H9 (cell line): ENCODE measurements at places on chromosomes 6 and 20. TPM values are rescaled to one million over a fixed set of nuclear protein-coding genes. Genes with fewer than 3 reads are reported as not detected.

- no peak for DNase-seq
These were observed 573.6 kb downstream of the MMUT start for GRCh38 chr6:48889429-48889828.

- DNase-seq, result no peak
These were observed 12.4 kb downstream of the KATNA1 start for GRCh38 chr6:149636124-149636523.

- DNase-seq, result no peak
These were observed 350.8 kb downstream of the QKI start for GRCh38 chr6:163765335-163765734.

DNA sequence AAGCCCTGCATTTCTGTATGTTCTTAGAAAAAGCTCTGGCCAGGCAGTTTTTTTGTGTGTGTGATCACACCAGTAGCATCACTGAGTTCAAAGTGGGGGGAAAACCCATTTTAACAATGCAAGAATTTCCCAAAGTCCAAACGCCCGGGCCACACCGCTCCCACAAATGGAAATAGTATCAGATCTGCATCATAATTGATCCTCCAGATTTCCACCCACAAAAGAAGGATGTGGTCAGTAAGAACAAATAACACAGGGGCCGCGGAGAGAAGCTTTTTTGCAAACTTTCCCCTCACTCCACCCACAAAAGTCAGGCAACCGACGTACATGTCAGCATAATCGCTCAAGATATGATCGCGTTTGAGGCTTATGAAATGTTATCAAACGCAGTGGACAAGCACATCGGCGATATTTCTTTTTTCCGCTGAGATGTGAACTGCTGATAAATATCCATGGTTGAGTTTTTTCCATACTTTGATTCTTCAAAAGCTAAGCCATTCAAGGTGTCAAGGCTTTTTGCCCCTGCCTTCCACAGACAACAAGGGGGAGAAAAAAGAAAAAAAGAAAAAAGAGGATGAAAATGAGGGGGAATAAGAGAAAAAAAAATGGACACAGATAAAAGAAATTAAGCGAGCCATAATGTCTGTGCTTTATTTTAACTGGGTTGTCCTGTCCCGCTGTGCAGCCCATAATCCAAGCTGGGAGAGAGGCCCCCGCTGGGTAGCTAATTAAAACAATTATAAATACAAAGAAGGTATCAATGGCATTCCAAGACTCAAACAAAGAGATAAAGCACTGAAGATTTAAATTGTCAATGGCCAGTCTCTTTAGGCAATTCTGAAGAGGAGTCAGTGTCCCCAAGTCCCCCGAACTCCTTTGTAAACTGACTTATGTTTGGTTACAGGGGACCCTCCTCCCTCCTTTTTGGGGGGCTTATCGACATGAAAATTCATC, 143.5 kb downstream of the ZFP64 start:
- DNase-seq, result peak; percentile 53

GRCh38 chr6:80832337-80832736, 725.9 kb downstream of the BCKDHB start:
- DNase-seq, result no peak

DNA sequence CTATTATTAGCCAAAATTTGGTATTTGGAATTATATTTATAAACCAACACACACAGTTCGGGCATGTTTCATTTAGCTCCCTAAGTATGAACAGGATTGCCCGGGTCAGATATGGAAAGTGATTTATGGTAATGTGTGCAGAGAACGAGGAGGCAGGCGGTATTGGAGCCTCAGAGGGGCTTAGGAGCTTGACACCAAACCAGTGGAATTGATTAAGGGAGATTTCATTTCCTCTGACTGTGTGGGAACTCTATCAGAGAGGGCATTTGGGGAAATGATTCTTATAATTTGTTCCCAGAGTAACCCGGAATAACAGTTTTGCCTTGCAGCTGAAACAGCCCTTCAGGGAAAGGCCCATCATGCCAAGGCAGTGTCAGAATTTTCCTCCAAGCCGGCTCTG, 115.1 kb upstream of the SPTLC3 start:
- no peak for DNase-seq

GRCh38 chr6:78578430-78578829, 288.9 kb upstream of the IRAK1BP1 start:
- DNase-seq, result no peak

DNA sequence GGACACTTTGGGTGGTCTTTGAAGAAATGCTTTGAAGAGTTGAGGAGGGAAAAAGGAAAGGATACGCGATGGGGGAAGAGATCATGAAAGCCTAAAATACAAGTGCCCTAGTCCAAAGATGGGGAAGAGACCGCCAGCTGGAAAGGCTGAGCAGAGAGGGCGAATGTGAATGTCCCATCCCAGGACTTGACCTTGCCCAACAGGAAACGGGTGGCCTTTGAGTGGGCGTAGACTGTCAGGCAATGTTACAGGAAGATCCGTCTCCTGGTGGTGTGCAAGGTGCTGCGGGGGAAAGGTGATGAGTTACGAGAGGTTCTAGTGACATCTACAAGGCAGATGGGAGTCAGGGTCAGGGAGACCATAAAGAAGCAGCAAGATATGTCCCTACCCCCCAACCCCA, 55.0 kb upstream of the TBXT start:
- DNase-seq, result no peak

GRCh38 chr6:45500924-45501816, 123.4 kb upstream of the SUPT3H start:
- DNase-seq, result peak; percentile 75

GRCh38 chr6:133613211-133613610, 275.7 kb upstream of the TCF21 start:
- no peak for DNase-seq

GRCh38 chr6:79605061-79605460, 26.1 kb upstream of the SH3BGRL2 start:
- DNase-seq, result no peak

DNA sequence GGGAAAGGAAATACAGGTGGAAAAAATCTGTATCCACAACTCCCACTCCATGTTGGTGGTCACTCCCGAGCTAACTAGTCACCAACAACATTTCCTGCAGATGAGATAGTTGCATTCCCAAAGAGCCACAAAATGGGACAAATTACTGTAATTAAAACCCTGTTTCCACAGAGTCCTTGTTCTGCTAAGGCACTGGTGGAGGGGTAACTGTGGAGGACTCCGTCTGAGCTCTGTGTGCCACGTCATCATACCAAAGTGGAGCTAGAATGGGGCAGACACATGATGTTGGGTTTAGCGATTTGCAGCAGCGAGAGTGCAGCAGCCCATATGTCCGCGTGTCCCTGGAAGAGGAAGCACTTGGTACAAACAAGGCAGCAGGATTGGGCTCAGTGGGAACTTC, 172.5 kb upstream of the KCNK16 start:
- DNase-seq, result no peak

GRCh38 chr6:161091972-161092701, 100.6 kb downstream of the MAP3K4 start:
- DNase-seq, result no peak

- no peak for DNase-seq
These were observed 164.0 kb upstream of the RUNX2 start for GRCh38 chr6:45163952-45164766.

DNA sequence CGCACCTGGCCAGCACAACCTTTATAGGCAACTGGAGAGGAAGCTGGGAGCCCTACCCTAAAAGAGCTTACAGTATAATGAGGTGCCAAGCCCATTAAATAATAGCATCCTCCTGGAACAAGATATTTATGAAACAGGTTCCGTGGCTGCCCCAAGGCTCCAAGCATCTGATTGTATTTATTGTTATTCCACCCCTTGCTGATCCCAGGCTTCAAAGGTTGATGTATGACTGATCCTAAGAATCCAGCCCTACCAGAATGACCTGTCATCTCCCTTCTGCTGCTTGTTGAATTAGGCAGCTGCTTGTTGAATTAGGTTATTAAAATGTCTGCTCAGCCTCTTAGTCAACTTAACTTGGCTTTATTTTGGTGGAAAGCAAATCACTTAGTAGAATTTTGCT, 35.2 kb upstream of the SASH1 start:
- DNase-seq, result no peak

- DNase-seq, result no peak
These were observed 10.5 kb upstream of the TXNDC5 start for GRCh38 chr6:7921046-7921445.

DNA sequence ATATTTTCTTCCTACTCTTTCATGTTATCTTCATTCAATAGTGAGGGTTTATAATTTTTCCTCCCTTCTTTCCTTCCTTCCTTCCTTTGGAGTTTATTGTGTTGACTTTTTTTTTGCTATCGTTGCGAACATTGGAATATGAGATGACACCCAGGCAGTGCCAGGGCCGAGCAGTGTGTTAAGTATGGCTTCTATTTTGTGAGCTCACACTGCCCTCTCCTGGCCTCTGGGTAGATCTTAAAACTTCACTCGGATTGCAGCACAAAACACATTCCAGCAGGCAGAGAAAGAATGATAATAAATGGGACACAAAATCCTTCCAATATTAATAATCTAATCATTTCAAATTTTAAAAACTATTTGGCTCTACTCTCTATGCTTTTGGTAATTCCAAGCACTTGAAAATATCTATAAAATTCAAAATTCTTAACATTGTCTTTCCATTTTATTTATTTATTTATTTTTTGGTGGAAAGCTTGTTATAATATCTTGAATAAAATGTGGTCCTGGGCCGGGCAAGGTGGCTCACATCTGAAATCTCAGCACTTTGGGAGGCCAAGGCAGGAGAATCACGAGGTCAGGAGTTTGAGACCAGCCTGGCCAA, 147.4 kb upstream of the OLIG3 start:
- peak; percentile 63 for DNase-seq

GRCh38 chr6:106569428-106569827, 59.9 kb downstream of the RTN4IP1 start:
- DNase-seq, result no peak

DNA sequence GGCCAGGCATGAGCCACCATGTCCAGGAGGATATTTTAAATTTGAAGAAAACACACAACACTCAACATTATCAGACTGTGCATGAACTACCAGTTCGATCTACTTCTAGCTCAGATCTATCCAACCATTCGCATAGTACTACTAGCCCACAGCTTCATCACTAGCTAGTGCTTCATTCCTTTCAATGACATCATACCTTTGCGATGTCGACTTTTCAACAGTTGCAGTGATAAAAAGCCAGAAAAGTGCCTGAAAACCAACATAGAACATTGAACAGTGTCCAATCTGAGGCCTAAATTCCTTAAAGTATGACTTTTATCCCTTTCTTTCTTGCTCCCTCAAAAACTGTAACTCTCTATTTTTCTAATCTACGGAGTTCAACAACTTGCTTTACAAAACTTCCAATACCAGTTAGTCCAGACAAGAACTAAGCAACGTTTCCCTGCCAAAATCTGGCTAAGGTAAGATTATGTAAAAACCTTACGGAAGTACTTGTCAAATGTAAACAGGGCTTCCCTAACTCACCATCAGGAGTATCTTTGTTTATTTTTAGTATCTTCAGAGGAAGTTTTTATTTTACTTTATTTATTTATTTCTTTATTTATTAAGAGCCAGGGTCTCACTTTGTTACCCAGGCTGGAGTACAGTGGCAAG, 434.0 kb upstream of the JARID2 start:
- DNase-seq, result no peak

DNA sequence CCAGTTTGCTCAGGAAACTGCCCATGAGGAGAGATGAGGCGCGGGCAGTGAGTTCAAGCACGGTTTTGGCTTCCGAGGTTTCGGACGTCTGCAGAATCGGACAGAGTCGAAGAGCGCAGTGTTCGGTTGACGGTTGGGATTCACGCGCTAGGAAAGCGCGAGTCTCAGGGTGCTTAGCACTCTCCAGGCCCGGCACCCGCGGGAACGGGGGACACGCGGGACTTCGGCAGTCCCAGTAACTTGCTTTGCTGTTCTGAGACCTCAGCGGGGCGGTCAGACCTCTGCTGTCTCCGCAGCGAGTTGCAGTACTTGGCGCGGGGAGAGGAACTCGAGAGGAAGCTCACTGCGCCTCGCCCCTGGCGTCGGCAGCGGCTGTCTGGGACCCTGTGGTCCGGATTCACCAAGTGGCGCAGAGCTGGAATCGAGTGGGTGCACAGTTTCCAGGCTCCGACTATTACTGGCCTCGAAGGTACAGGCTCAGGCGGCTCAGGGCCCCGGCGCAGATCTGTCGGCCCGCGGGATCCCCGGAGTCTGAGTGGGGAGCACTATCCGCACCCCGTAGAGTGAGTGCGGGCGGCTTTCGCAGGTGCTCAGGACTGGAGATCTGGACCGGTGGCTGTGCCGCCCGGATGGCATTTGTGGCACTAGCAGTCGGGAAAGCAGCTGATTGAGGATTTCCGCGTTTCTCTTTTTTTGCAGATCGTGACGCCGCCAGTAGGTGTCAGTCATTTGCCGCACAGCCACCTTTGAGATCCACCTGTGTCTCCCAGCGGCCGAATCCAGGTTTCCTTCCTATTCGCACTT, at the start of gene POM121L2:
Gene POM121L2, minus strand, starts transcription at position 128 of the 804 bp plus-strand sequence. Its CDS starts 103 bp downstream, at position 25.
- peak; percentile 89 for DNase-seq

DNA sequence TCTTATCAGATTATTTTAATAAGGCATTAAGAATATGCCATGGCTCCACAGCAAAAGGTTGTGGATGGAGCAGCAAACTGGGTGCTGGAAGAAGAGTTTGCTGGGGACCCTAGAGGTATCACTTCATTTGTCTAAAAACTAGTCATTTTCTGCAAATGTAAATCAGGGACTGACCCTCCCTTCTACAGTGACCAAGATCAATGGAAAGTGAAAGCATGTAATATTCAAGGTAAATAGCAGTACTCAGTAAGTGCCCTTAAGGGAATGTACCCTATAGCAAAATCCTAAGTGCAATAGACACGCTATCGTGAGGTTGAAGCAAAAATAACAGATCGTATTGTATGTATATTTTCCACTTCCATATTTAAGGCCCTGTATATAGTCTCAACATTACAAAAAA, 38.7 kb downstream of the TRDN start:
- DNase-seq, result no peak

DNA sequence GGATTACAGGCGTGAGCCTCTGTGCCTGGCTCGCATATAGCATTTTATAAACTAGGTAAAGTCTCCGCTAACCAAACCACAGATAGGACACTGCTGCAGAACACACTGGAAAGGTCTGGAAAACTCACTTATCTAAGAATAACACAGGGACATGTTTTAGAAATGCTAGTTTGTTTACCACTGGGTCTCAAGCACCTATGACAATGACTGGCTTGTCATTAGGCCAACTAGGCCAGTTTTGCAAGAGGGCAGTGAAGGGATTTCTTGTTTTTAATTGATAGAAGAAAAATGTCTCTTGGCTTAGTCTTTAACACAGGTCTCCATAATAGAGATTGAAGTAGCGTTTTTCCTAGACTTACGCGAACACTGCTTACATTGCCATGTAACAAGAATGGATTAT, 201.4 kb downstream of the TMEM242 start:
- DNase-seq, result no peak

- DNase-seq, result no peak
These were observed 4.4 kb upstream of the GLP1R start for GRCh38 chr6:39044181-39044580.

Gene LY6G6D
- total RNA-seq, result not detected in 2 replicates

Gene DLL1
- 2.7 and 2.8 TPM in 2 replicates for total RNA-seq

Gene SLC12A5
- total RNA-seq, result 7.3 and 8.7 TPM in 2 replicates

Gene ALDH8A1
- total RNA-seq, result 0.24 TPM in 1 of 2 replicates, not detected in the other

Gene MCHR2
- not detected in 2 replicates for total RNA-seq

Gene NOX3
- not detected in 2 replicates for total RNA-seq

Gene NKX2-4
- 0.13 and 0.15 TPM in 2 replicates for total RNA-seq

Gene OPRL1
- 0.90 and 1.0 TPM in 2 replicates for total RNA-seq

Gene ZBTB12
- 31.0 and 32.7 TPM in 2 replicates for total RNA-seq

Gene BMP2
- total RNA-seq, result 6.5 and 6.6 TPM in 2 replicates

Gene MLN
- not detected in 2 replicates for total RNA-seq

Gene ECHDC1
- total RNA-seq, result 47.8 and 49.8 TPM in 2 replicates

Gene WFDC5
- total RNA-seq, result not detected in 2 replicates

Gene TRIM15
- 0.20 TPM in 1 of 2 replicates, not detected in the other for total RNA-seq

Gene CNKSR3
- total RNA-seq, result 5.6 and 6.4 TPM in 2 replicates

Gene C20orf204
- 1.3 and 2.2 TPM in 2 replicates for total RNA-seq

Gene FGD2
- total RNA-seq, result 0.09 and 0.13 TPM in 2 replicates
